ENCODE measurements at places on chromosomes 12 and 14.

- DNase-seq, result no peak
These were observed 144.1 kb upstream of the PTPRQ start for GRCh38 chr12:80299976-80300375.

- no peak for DNase-seq
These were observed 78.6 kb upstream of the PAWR start for GRCh38 chr12:79769189-79769859.

- no peak for DNase-seq
These were observed 71.0 kb downstream of the ESRRB start for GRCh38 chr14:76446921-76447320.

GRCh38 chr12:61956545-61956944 is 303.7 kb upstream of the USP15 start:
- DNase-seq, result no peak

DNA sequence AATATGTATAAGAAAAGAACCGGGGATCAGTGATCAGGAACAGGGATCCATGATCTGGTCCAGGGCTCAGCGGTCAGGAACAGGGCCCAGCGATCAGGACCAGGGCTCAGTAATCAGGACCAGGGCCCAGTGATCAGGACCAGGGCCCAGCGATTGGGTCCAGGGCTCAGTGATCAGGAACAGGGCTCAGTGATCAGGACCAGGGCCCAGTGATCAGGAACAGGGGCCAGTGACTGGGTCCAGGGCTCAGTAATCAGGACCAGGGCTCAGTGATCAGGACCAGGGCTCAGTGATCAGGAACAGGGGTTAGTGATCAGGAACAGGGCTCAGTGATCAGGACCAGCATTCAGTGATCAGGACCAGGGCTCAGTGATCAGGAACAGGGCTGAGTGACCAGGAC is 56.3 kb downstream of the TMEM121 start:
- DNase-seq, result peak; percentile 9

GRCh38 chr12:63103494-63104131 is 47.4 kb downstream of the AVPR1A start:
- DNase-seq, result peak; percentile 49

- DNase-seq, result no peak
These were observed 45.0 kb downstream of the FAM186A start for GRCh38 chr12:50351120-50352043.

DNA sequence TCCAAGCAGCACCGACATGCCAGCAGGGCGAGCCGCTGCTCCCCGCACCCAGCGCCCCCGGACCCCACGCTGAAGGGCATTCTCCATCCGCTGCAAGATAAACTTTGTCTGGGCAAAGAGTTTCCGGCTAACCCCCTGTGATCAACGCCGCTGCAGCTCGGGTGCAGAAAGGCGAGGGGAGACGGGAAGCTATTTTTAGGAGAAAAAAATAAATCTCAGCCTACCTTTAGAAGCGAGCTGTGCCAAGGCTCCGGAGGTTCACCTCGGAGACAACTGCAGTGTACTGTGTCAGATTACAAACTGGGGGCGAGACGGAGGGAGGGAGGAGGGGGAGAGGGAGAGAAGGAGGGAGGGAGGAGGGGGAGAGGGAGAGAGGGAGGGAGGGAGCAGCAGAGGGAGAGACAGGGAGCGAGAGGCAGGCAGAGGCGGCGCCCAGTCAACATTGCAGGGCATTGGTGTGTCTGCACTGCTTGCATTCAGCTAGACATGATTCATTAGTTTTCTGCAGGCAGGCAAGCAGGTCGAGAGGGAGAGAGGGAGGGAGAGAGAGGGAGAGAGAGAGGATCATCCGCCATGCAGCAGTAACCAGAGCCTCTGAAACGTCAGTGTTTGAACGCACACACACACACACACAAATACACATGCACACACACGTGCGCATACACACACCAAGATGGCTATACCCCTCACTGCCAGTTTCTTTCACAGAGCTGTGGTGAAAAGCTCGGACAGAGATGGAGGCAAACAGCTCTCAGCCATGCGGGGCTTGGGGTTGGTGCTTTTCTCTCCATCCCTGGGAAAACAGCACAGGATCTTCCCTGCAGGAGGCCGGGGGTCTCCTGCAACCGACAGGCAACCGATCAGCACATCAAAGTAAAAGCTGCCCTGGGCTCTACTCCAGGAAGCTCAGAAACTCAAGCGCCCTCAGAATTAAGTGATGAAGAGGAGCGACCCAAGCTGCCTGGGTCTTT is at the start of gene RIMBP2:
Gene RIMBP2, minus strand, starts transcription at position 302 of the 971 bp plus-strand sequence. CDS start 237,286 bp downstream, outside the sequence.
- DNase-seq, result peak; percentile 70

GRCh38 chr12:53047221-53048032 is 2.4 kb upstream of the TNS2 start:
- peak; percentile 84 for DNase-seq

DNA sequence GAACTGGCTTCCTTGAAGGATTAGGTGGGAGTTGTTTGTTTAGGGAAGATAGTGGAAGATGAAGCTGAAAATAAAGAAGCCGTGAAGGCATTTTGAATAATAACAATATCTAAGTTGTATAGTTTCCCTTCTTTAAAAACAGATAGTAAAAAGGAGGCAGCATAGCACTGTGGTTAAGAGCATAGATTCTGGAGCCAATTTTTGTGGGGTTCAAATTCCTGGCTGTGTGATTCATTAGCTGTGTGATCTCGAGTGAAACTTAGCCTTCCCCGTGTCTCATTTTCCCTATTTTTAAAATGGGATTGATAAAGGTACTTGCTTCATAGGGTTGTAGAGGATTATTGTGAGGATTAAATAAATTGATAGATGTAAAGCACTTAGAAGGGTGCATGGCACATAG is 104.5 kb downstream of the MYRFL start:
- DNase-seq, result peak; percentile 3

DNA sequence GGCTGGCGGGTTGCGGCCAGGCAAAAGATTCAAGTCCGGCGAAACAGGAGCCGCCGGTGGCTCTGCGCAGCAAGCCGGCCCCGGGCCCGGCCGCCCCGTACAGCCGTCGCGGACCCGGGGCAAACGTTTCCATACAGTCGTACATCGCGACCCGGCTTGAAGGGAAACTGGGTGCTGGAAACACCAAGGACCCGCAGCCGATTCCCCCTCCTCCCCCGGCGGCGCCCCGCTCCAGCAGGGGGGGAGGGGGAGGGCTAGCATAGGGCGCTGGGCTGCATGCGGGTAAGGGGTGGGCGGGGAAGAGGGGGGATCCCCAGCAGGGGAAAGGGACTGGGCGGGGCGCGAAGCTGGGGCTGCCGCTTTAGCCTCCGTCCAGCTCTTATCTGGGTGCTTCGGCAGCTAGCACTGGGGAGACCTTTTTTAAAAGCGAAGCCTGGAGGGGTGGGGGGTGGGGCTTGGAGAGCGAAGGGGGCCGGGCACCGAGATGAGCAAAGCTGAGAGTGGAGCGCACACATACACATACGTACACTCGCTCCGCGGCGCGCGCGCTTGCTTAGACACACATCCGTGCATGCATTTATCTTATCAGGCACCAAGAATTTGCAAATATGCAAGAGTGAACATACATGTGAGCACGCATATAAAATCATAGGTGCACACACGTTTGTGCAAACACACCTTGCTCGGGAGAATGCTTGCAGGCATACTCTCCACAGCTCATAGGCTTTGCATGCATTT is 11.9 kb downstream of the RARG start:
- peak; percentile 62 for DNase-seq

All from kidney tubule cell (primary cell).